ENCODE measurements at places on chromosomes 5 and 9.
A peak's percentile ranks its signal among the peaks of the same experiment; 100 is the strongest.

- no peak for DNase-seq
These were observed 562.7 kb upstream of the DAP start for GRCh38 chr5:11323761-11324160.

DNA sequence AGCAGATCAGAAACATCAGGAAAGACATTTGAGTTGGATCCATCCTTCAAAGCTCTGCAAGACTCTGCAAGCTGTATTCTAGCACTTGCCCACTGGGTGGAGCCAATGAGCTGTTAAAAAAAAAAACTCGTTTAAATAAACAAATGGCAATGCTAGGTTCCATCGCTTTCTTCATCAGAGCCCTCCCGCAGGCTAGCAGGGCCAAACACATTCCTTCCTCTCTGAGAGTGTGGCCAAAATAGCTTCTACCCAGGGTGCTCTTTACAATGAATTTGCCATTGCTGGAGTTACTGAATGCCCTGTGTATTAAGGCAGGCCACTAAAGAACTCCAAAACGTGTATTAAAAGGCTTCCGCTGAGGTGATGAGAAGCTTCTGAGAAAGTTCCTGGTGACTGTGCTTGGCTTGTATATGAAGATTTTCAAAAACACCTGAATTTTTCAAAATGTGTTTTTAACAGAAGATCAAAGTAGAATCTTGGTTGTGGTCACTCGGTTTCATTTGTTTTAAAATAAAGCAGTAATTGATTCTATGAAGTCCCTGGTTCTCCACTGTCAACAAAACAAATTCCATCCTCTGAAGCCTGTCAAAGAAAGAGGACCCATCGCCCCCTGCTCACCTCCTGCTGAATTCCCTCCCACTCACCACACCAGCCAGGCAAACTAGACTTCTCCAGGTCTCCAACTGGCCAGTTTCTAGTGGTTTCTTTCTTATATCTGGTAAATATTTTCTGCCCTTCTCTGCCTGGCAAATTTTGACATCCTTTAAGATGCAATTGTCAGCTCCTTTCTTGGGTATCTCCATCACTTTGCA lies 36.5 kb upstream of the EQTN start:
- DNase-seq, result peak; percentile 56

- peak; percentile 53 for DNase-seq
These were observed 82.3 kb downstream of the SPTLC1 start for GRCh38 chr9:92032891-92033290.

DNA sequence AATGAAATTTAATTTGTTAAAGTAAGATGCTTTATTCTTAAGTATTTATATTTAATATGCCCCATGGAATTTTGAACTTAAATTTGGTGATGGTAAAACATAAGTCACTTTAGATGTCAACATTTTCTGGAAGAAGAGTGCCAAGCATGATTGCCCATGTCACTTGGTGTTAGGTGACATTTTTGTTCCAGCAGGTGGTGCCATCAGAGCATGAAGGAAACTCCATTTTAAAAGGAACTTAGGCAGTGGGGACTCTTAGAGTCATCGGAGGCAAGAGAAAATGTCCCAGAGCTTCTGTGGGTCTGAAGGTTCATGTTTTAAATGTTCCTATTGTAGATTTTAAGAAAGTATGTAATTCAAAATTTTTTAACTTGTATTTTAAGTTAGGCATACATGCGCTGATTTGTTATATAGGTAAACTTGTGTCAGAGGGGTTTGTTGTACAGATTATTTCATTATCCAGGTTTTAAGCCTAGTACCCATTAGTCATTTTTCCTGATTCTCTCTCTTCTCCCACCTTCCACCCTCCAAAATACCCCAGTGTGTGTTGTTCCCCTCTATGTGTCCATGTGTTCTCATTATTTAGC lies 789.3 kb downstream of the SEMA5A start:
- DNase-seq, result peak; percentile 45

- no peak for DNase-seq
These were observed 142.1 kb downstream of the LIFR start for GRCh38 chr5:38414348-38414747.

- DNase-seq, result peak; percentile 45
These were observed 60.8 kb downstream of the FOXD1 start for GRCh38 chr5:73387601-73388305.

DNA sequence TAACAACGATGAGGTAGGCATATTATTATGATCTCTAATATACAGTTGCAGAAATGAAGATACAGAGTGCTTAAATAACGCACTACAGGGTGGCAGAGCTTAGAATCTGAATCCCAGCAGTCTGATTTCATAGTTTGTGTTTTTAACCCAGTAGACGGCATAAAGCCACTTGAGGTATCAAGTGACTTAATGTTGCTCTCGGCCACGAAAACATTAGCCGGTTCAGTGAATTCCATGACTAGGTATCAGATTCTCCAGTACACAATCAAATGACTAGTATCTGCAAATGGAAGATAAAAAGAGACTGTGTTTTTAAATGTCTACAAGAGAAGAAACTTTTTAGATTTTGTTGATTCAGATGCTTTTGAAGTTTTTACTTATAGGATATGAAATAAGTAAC lies 24.8 kb downstream of the SMC2 start:
- peak; percentile 89 for DNase-seq

GRCh38 chr5:122264610-122265009 lies 47.4 kb upstream of the SNCAIP start:
- DNase-seq, result no peak

DNA sequence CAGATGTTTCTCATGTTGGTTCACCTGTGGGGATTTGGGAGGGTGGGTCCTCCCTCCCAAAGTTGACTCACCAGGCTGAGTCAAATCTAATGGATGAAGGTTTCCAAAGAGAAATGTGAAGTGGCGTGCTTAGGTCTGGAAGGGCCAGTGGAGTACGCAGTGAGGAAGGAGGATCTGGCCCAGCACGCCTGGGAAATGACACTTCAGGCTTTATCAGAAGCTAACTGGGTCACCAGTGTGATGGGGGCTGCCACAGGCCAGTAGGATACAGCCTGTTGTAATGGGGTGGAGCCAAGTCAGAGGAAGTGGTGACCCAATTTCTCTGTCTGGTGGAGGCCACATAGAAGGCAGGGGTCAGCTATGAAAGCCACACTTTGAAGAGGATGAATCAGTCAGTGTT lies 18.0 kb downstream of the POLR1E start:
- DNase-seq, result no peak

DNA sequence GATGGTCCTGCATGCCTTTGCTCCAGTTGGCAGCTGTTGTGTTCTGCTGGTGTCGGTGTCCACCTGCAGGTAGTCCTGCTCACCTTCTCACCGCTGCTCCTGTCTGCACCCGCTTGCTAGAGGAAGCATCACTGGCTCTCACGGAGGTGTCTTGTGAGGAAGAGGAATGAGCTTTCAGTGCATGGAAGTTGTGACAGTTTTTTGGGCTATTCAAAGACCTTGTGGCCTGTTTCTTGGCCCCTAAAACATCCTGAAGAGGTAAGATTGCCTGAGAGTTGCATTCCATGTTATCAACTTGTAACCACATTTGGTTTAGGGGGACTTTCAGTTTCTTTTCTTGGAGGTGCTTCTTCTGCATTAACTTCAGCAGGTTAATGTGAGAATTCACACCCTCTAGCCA lies 85.6 kb downstream of the MACROH2A1 start:
- no peak for DNase-seq

- no peak for DNase-seq
These were observed 18.7 kb downstream of the SLC46A2 start for GRCh38 chr9:112872019-112872418.

DNA sequence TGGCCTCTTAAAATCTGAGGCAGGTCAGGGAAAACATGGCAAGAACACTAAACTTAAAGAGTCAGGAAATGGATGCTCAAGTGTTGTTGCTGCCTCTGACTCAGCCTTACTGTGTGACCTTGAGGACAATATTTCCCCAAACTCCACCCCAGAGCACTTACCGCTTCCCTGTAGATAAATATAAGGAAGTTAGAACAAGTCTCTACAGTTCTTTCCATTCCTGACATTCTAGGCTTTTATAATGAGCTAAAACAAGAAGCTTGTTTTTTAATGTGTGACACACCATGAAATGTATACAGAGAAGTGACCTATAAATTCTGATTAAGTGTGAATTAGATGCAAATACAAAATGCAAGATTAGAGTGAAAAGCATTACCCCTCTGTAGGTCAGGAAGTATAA lies 129.3 kb downstream of the GRIA1 start:
- DNase-seq, result no peak

All from NCI-H2171 treated with DMSO at 0.1 percent for 48 hours (cell line).